ENCODE measurements at places on chromosomes 12 and 14. TPM values are rescaled to one million over a fixed set of nuclear protein-coding genes. Genes with fewer than 3 reads are reported as not detected.
A peak's percentile ranks its signal among the peaks of the same experiment; 100 is the strongest.

Gene CLEC2A
- not detected for total RNA-seq

Gene PRKCH
- 96.2 TPM for total RNA-seq

Gene RGS6
- total RNA-seq, result 2.1 TPM

Gene RPL10L
- not detected for total RNA-seq

Gene DLGAP5
- total RNA-seq, result 1.6 TPM

Gene ABCD2
- 0.47 TPM for total RNA-seq

- no peak for DNase-seq
These were observed 565.8 kb upstream of the ATP2B1 start for GRCh38 chr12:90274407-90274806.

DNA sequence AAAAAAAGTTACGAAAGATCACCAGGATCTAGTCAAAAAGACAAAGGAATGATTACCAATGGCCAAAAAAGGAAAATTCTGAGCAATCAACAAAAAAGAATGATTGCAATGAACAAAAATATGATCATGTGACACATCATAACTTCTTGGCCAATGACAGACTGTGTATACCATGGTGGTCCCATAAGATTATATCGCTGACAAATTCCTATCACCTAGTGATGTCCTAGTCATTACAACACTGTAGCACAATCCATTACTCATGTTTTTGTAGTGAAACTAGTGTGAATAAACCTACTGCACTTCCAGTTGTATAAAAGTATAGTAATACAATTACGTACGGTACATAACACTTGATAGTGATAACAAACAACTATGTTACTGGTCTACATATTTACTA lies 12.3 kb downstream of the SEL1L start:
- no peak for DNase-seq

DNA sequence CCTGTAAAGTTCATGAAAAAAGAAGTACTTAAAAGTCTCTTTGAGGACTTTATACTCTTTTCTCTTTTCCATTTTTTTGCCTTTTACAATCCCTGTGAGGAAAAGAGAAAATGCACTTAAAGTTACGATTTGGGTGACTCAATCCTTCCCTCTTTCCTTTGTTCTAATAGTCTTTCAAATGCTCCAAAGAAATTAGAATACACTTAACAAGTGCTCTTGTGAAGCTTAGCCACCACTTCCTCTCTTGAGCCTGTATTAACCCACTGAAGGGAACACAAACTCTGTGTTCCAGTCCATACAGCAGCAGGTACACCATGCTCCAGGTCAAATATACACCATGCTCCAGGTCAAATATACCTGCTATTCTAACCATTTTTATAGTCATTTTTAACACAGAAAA lies 581.1 kb upstream of the MGAT4C start:
- DNase-seq, result no peak

DNA sequence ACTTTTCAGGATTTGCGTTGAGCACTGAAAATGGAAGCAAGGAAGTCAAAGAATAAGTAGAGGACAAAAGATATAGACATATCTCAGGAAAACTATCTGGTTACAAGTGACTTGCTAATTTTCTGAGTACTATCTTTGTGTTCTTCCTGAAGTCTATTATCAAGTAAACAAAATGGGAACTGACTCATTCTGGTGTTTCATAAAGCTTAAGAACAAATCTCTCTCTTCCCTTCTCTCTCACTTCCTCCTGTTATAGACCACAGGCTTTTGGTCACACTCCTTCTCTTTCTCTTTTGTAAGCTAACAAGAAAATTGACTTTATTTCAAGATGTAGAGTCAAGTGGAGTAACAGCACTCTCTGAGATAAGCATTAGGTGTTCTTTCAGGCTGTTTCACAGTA lies 406.6 kb upstream of the SYT1 start:
- DNase-seq, result no peak

DNA sequence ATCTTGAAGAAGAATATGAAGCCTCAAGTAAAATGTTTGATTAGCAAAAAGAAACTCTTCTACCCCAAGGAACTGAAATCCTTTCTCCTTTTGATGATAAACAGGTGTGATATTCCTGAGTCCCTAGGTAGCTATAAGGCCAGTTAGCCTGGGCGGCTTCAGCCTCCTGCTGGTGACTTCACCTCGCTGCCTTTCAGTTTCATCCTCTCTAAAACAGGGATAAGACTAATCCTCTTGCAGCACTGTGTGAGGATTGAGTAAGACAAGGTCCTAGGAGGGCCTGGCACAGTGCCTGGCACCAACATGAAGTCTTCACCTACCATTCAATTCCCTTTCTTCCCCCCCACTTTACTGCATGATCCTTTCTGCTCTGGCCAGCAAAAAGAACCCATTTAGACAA lies 42.1 kb downstream of the CIT start:
- no peak for DNase-seq

- no peak for DNase-seq
These were observed 32.1 kb downstream of the PPFIBP1 start for GRCh38 chr12:27555925-27556778.

DNA sequence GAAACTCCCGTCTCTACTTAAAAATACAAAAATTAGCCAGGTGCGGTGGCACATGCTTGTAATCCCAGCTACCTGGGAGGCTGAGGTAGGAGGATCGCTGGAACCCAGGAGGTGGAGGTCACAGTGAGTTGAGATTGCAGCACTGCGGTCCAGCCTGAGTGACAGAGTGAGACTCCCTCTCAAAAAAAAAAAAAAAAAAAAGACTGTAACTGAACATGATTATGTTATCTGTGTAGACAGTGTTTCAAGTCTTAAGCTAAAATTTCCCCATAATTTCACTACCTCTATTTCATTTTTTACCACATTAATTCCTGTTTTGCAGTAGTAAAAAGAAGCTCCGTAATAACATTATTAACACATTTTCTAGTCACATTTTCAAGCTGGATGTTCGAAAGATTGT lies 5.4 kb downstream of the PLBD1 start:
- DNase-seq, result peak; percentile 39

- DNase-seq, result no peak
These were observed 265.9 kb upstream of the PRICKLE1 start for GRCh38 chr12:42855362-42855950.

DNA sequence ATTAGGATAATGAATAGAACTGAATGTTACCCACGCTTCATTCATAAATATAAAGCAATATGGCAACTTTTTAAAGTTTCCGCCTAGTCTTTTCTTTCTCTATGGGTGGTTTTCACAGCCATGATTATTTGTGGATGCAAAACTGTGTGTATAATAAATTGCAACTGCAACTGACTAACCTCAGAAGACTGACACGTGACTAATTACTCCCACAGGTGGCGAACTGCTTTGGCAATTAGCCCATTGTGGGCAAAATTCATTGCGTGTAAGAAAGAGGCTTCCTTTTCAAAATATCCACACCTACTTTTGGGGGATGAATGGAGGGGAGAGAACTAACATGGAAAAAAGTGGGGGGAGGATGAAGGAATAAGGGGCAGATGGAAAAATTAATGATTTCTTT lies 79.0 kb downstream of the SLC25A21 start:
- no peak for DNase-seq

GRCh38 chr12:113066813-113067400 lies 10.4 kb downstream of the DTX1 start:
- no peak for DNase-seq

- no peak for DNase-seq
These were observed 426.0 kb downstream of the GALC start for GRCh38 chr14:87566991-87567390.

GRCh38 chr12:132374612-132375445 lies 45.4 kb upstream of the GALNT9 start:
- no peak for DNase-seq

GRCh38 chr12:12671850-12672660 lies 23.9 kb downstream of the GPR19 start:
- no peak for DNase-seq

- DNase-seq, result no peak
These were observed 72.4 kb downstream of the RASSF3 start for GRCh38 chr12:64682572-64683277.

DNA sequence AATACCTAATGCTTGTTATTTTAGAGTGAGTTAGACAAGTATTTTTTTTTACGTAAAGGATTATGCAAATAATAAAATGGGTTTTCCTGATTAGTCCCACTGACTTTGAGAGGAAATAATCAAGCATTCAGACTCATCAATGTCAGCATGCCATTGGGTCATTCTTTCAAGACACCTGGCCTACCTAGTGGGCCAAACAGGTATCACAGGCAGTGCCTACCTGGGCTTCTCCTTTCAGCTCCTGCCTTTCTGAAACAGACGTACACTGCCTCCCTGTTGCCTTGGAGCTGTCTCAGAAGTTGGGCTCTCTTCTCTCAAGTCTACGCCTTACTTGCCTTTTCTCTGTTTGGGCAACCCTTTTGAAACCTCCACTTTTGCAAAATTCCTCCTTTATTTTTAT lies 545.6 kb downstream of the SNAPC1 start:
- DNase-seq, result no peak
